ENCODE measurements at places on chromosomes 3 and 15.

- DNase-seq: no peak
Measured at GRCh38 chr3:63414607-63415006, 136.5 kb downstream of the SYNPR start.

DNA sequence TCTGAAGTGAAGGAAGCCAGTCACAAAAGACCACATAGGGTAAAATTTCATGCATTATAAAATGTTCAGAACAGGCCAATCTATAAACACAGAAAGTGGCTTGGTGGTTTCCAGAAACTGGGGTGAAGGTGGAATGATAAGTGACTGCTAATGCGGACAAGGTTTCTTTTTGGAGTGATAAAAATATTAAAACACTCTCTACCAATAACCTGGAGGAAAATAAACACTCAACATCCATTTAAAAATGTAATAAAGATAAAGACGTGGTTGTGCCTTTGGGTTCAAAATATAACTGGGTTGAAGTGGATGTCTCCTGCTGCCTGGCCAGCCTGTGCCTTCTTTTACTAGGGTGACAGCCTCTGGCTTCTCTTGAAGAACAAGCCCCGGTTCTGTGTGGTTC is 70.9 kb upstream of the GCNT3 start:
- DNase-seq: no peak

GRCh38 chr3:14410503-14411165 is 8.2 kb downstream of the SLC6A6 start:
- peak; percentile 83 for DNase-seq

GRCh38 chr15:29698030-29698701 is 124.1 kb downstream of the TJP1 start:
- DNase-seq: peak; percentile 88

DNA sequence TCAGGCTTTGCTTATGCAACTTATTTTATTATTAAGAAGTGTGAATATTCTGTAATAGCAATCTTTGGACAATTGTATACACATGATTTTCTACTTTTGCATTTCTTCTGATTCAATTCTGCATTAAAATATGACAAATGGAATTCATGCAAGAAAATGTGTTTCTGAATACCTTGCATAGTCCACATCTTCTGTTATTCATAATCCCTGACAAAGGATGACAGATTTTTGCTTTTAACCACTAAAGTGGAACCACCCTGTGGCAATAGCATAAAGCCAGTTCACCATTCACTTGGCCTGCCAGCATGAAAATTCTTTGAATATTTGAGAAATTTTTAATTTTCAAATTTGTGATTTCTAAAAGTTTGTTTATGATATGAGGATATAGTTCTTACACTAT is 397.0 kb downstream of the ROBO2 start:
- no peak for DNase-seq

GRCh38 chr15:82764740-82765139 is 41.1 kb downstream of the FSD2 start:
- no peak for DNase-seq

GRCh38 chr15:90011705-90012104 is 10.6 kb downstream of the ZNF710 start:
- DNase-seq: no peak

- peak; percentile 86 for DNase-seq
Measured at GRCh38 chr15:63503739-63504246, 600 bp upstream of the USP3 start.

- no peak for DNase-seq
Measured at GRCh38 chr15:67241132-67241855, 13.2 kb downstream of the AAGAB start.

- peak; percentile 82 for DNase-seq
Measured at GRCh38 chr3:132231633-132232032, 85.6 kb upstream of the ACP3 start.

DNA sequence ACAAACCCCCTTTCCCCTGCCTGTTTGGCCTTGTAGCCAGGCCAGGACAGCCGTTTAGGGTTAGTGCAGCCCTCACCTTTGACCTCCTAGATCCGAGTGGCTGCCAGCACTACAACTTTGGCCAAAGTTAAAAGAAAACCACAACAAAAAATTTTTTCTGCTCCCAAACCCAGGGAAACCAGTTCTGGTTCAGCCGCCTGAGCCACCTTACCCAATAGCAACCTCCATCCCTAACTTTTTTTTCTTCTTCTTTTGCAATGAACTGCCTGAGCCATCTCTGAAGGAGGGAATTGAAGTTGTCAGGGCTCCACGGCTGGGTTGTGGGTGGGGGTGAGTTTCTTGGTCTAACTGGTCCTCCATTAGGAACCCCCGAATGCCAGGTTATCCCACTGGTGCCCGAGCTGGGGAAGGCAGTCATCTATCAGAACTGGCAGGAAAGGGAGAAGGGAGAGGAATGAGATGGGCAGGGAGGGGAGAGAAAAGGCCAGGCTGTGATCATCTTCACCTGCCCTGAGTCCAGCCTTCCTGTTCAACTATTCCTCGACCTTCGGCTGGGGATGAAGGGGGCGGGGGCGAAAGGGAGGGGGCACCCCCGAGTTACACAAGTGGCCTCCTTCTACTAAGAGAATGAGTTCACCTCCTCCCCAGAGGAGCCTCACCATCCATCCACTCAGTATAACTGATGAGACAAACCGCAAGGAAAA is 6.2 kb upstream of the NR2F2 start:
- DNase-seq: peak; percentile 28

- DNase-seq: no peak
Measured at GRCh38 chr3:169509780-169510692, 153.5 kb downstream of the MECOM start.

GRCh38 chr3:47578691-47579632 is at the start of gene CSPG5:
Gene CSPG5 (minus strand): TSS chr3:47578865. CDS start chr3:47578693, 172 bp downstream.
- DNase-seq: no peak

- no peak for DNase-seq
Measured at GRCh38 chr15:49037546-49037940, 8.7 kb downstream of the SECISBP2L start.

- no peak for DNase-seq
Measured at GRCh38 chr15:65738649-65739048, 53.4 kb downstream of the DENND4A start.

DNA sequence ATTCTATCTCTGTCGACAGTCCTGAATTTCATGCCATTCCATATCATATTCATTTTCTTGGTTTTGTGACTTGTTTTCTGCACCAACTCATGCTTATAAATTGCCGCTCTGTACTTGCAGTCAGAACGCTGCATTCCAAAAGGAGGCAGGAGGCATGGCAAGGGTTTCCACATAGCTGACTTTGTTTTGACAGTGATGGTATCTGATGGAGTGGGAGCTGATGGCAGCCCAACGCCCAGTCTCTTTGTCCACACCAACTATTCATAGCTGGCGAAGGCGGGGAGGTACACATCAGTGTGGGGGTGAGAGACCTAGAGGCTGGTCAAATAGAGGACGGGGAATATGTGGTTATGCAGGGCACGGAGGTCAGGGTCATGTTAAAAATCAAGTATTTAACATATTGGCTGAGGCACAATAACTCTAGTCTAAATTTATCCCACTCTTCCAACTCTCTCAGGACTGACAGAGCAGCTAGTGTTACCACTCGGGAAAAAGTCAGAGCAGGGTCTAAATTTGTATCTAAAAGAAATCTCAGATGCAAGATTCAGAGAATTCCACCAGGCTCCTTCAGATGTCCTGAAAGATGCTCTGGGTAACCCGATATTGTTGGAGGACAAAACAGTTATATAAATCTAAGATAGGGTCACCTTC is 67.8 kb upstream of the ATP13A3 start:
- DNase-seq: no peak

Data from brain microvascular endothelial cell (primary cell).